ENCODE measurements at places on chromosomes 5 and 9. TPM values are rescaled to one million over a fixed set of nuclear protein-coding genes. Genes with fewer than 3 reads are reported as not detected.

- DNase-seq, result no peak
These were observed 29.2 kb downstream of the RFK start for GRCh38 chr9:76365028-76365427.

DNA sequence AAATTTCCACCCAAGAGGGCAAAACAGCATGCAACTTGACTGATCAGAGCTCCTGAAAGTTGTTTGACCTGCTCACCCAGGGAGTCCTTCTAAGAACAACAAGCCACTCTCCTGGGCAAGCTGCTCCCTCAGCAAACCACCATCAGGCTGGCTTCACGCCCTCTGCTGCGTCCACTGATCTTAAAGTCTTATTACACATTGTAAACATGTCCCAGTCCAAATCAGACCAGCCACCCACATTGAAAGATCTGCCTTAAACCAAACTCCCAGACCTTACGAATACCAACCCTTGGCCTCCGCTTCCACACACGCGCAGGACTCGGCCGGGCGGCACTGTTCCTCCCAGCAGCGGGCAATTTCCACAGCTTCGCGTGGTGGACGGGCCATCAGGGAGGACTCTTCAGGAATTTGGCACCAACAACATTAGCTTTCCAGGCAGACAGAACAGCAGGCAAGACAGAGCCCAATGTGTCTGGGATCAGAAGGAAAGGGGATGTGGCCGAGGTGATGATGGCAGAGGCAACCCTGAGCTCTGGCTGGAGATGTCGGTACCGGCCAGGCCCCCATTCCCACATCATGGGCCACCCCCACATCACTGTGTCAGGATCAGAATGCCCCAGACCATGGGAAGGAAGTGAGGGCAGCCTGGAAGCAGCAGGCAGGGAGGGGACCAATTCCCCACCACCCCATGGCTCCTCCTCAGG is 56.8 kb downstream of the SEMA4D start:
- DNase-seq, result no peak

The CTNNA1 gene
- total RNA-seq, result 342 TPM

DNA sequence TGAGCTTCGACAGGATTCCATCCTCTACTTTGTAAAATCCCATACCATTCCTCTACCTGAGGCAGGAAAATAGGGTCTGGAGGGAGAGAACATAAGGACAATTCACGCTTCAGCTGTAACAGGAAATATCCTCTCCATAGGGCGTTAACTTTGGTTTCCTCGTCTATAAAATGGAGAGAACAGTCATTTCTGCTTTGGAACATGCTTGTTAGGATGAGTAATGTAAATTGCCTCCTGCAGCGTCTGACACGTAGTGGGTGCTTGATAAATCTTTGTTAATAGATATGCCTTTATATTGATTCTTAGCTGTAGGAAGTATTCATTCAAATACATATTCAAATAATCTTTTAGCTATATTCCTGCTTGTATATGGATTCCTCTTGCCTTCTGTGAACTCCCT is 711 bp upstream of the SUB1 start:
- no peak for DNase-seq

- no peak for DNase-seq
These were observed 246.9 kb downstream of the FANCC start for GRCh38 chr9:95070549-95071021.

DNA sequence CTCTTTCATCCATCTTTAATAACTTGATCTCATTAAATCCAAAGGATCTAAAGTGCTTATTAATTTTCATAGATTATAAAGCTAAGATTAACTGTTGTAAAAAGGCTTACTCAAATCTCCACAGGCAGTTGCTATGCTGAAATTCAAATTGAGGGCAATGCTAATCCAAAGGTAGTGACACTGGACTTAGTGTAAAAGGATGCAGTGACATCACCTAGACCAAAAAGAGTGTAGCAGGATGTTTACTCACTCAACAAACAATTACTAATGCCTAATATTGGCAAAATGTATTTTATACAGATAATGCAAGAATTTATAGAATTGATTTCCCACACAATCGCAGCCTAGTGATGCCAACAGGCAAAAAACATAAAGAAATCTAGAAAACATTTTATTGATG is 756.2 kb downstream of the CDH9 start:
- DNase-seq, result no peak

The C5orf58 gene
- total RNA-seq, result not detected

The TARS1 gene
- 115 TPM for total RNA-seq

DNA sequence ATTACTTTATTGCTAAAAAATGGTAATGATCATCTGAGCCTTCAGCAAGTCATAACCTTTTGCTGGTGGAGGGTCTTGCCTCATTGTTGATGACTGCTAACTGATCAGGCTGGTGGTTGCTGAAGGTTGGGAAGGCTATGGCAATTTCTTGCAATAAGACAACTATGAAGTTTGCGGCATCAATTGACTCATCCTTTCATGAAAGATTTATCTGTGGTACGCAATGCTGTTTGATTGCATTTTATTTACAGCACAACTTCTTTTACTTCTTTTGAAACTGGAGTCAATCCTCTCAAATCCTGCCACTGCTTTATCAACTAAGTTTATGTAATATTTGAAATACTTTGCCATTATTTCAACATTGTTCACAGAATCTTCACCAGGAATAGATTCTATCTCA is 58.3 kb upstream of the ACO1 start:
- no peak for DNase-seq

The AQP7 gene
- total RNA-seq, result not detected

GRCh38 chr9:113417370-113417769 is 6.8 kb downstream of the C9orf43 start:
- no peak for DNase-seq

The CDC37L1 gene
- total RNA-seq, result 8.9 TPM

- no peak for DNase-seq
These were observed 83.2 kb upstream of the SMIM15 start for GRCh38 chr5:61245486-61245885.

The RBM22 gene
- 22.8 TPM for total RNA-seq

The CDC25C gene
- 3.1 TPM for total RNA-seq

The CXCL14 gene
- total RNA-seq, result 23.1 TPM

GRCh38 chr9:130932255-130933079 is 6.6 kb downstream of the FIBCD1 start:
- DNase-seq, result no peak

The CATSPER3 gene
- total RNA-seq, result not detected

GRCh38 chr9:72474676-72475075 is 46.7 kb upstream of the TMC1 start:
- DNase-seq, result no peak

The PDGFRB gene
- total RNA-seq, result 5.6 TPM

DNA sequence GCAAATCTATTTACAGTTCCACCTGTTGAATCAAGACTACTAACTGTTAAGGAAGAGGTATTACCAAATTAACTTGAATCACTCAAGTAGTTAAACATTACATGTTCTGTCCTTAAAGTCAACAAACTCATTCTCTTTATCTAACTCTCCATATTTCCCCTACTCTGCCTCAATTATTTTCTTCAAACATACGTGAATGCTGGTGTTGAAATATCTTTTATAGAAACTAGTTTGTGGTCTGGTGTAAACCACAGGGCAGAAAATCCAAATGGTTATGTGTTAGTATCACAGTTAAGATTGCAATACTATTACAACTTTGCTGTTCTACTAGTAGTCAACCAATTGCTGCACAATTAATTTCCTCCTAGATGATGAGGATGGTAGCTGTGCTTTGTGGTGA is 603.5 kb downstream of the KCTD16 start:
- no peak for DNase-seq

The IL3 gene
- not detected for total RNA-seq

DNA sequence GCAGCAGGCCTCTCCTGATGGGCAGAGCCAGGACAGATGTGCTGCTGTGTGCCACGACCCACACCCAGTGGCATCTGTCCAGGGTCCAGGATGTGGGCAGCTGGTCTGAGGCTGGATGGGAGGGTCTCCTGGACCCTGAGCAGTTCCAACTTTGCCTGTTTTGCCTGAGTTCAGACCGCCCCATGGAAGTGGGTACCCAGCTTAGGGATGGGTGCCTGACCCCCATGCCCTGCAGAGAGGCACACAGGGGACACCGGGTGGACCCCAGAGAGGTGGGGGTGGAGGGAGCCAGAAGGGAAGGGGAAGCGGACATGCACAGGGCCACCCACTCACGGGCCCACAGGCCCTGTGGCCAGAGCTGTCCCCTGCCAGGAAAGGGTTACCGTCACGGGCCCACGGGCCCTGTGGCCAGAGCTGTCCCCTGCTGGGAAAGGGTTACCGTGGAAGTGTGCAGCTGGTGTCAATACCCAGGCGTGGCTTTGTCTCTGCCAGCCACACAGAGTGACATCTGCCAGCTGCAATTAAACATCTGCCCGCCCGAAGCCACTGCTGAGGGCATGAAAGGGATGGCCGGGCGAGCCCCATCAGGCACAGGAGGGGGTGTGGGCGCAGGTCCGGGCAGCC is 50.0 kb downstream of the NACC2 start:
- no peak for DNase-seq

The MINAR2 gene
- not detected for total RNA-seq

The GMCL2 gene
- total RNA-seq, result not detected

DNA sequence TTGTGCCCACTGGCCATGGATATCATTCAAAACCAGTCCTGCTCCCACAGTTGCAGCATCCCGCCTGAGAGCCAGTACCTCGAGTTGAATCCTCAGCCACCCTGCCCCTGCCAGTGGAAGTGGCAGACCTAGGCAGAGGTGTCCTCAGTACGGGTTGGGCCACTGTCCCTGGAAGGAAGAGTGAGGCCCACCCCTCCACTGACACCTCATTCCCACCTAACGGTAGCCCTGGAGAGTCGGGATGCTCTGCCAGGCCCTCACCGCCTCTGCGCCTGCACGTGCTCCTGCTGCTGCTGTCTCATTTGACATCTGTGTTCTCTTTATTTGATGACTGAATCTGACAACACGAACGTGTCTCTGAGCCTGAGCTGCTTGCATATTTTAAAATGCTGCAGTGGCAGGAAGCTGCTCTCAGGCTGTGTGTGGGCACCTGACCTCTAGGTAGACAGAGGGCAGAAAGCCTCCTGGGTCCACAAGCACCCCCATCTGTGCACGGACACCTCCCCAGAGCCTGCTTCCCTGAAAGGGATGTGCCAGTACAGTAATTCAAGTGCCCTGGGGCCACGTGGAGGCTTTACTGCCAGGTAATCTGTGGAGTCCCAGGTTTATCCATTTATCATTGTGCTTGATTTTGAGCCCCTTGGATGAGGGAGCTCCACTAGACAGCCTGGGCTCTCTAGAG is 194.7 kb downstream of the CACNA1B start:
- no peak for DNase-seq

DNA sequence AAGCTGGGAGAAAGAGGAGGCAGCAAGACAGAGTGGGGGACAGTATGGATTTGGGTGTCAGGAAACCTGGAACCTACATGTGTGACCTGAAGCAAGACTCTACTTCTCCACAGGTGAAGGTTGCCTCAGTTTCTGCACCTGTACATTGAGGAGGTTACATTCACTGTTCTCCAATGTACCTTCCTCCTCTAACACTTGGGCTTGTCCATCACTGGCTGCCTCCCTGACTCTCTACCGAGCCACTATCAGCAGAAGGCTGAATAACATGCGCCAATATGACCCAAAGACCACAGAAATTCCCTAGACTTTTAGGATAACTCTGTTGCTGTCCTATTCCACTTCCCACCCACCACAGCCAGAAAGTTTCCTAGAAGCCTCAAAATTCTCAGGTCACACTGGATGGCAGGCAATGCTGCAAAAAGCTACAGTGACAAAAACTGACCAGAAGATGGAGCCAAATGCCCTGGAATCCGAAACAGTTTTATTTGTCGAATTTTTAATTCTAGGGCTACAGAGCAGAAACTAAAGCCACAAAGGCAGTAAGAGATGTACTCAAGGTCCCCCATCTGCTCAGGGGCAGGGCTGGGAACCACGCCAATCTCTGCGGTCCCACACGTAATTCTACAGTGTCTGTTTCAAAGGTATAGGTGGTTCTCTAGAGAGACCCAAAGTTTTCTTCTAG is 64.4 kb downstream of the FAM114A2 start:
- no peak for DNase-seq
